Right hindlimb (tissue), 1 donor: ENCODE measurements at places on chromosomes 6 and 20.

DNA sequence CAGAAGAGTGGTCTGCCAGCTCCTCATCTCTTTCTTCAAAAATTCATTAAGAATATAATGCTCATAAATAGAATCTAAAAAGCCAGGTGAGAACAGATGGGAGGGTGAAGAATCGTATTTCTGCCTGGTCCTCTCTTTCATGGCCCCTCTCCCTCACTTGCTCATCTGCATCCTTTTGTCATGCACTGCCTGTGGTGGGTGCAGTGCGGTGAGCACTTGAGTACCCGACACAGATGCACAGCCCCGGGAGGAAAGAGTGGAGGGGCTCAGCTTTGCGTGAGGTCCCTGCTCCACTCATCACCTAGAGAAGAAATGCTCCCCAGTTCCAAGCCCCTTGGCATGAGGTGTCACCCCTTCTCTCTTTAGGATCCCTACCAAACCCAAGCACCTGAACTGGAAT is 58.1 kb upstream of the GLP1R start:
- DNase-seq, result no peak

GRCh38 chr20:34581341-34582184 is 23.0 kb downstream of the MAP1LC3A start:
- no peak for DNase-seq

DNA sequence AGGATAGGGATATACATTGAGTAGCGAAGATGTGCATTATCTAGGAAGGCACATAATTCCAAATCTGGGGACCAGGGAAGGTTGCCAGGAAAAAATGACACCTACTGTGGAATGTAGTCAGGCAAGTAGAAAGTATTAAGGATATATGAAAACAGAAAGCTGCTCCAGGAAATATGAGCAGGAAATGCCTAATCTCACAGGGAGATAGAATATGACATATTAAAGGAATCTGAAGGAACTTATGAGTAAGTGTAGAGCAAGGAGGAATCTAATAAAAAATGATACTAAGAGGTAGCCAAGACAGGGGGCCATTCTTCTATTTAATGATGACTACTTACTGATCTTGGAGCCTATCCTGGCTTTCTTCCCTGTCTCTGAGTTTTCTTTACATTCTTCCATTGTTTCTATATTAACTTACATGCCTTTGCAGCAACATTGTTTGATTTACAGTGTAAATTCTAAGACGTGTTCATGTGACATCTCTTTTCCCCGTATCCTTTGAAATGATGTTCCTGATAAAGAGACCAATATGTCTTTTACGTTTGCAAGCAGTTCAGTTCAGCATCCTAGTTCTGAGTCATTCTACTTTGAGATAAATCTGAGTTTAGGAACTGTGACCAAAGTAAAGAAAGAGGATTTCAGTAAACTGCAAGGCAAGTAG is 58.6 kb downstream of the TINAG start:
- no peak for DNase-seq

- no peak for DNase-seq
These were observed 87.9 kb upstream of the RBM24 start for GRCh38 chr6:17193106-17193775.

GRCh38 chr20:1130847-1131246 is 12.4 kb downstream of the PSMF1 start:
- no peak for DNase-seq

DNA sequence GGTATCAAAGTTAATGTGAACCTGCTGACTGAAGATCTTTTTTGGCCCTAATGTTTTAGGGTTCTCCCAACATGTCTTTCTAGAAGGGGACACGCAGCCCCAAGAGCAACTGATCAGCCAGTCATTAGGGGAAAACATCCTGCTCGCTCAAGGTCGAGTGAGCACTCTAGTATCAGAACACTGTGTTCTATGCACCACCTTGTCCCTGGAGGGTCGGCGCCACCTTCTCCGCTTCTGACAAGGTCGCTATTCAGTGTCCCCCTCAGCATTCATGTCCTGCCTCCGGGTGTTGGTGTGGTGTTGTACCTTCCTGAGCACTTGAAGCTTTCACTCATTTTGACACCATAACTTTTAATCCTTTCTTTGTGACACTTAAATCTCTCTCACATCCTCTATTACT is 331.2 kb upstream of the KCNQ5 start:
- DNase-seq, result no peak

- DNase-seq, result no peak
These were observed 395.9 kb downstream of the PREX1 start for GRCh38 chr20:48431653-48432493.

- DNase-seq, result peak; percentile 88
These were observed at the start of gene NCOA6 for GRCh38 chr20:34825530-34826362. Gene NCOA6, minus strand, starts transcription at chr20:34825651. Its CDS starts 43,296 bp downstream, at chr20:34782355.

GRCh38 chr20:17873410-17874270 is 95.0 kb downstream of the SNX5 start:
- peak; percentile 97 for DNase-seq

GRCh38 chr20:54272901-54273488 is 65.1 kb downstream of the PFDN4 start:
- no peak for DNase-seq

- no peak for DNase-seq
These were observed 52.9 kb downstream of the FAM83B start for GRCh38 chr6:54899442-54899841.

DNA sequence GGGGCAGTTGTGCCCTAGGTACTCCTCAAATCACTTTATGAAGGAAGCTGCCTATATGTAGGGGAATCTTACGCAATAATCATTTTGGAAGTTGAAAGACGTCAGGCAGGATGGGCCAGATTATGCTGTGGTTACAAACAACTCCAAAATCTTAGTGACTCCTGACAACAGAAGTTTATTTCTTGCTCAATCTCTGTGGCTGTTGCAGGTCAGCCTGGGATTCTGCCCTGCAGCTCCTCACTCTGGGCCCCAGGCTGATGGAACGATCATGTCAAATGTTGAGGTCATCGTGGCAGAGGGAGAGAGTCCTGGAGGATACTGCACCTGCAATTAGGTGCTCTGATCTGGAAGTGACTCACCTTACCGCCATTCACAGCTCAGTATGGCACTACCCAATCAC is 88.4 kb downstream of the ZDHHC14 start:
- no peak for DNase-seq

- peak; percentile 79 for DNase-seq
These were observed 64.4 kb downstream of the TULP4 start for GRCh38 chr6:158376631-158377081.

- no peak for DNase-seq
These were observed 8.4 kb downstream of the ADAM33 start for GRCh38 chr20:3673221-3674070.

GRCh38 chr6:150079604-150080003 is 10.7 kb upstream of the ULBP3 start:
- no peak for DNase-seq

DNA sequence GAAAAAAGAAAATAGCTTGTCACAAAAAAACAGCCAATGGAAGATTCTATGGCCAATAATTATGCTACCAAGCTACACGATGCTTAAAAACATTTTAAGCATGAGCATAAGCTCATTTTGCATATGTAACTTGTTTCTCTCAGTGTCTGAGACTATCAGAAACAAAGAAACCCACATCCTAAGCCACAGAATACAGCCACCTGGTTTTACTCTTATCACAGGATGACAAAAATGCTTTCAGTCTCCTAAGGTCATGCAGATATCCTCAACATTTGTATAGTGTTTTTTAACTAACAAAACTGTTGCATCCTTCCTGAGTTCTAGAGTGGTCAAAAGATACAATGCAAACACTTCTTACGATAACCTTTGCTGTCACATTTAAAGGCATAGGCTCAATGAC is 172.1 kb upstream of the RUNX2 start:
- no peak for DNase-seq

DNA sequence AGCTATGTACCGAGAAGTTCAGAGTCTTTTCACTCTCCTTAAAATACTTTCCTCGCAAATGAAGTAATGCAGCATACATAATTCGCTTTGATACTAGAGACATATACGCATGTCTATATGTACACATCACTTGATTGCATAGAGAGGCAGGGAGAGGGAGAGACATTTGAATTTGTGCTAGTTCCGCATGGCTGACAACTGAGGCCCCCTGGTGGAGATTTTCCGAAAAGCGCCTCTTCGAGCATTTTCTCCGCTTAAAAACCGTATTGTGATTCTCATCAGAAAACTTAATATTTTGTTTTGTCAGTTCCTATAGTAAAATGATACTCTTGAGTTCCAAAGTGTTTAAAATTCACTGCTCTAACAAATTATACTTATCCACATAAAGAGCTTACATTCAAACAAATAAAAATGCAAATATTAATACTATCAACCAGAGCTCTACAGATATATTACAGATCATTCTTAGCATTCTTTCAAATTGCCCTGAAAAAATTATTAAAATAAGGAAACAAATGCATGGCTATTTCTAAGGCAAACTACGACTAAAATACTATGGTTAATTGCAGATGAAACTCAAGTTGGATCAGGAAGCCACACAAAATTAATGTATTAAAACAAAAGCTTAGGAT is 637 bp downstream of the MYLK4 start:
- DNase-seq, result peak; percentile 78

GRCh38 chr6:39228992-39229767 is at the start of gene KCNK5:
Gene KCNK5, minus strand, starts transcription at chr6:39229475. Its CDS starts 364 bp downstream, at chr6:39229111.
- DNase-seq, result peak; percentile 80

GRCh38 chr6:115442323-115442722 is 618.4 kb downstream of the FRK start:
- DNase-seq, result no peak

- DNase-seq, result no peak
These were observed 80.2 kb upstream of the SLC2A12 start for GRCh38 chr6:134132494-134133141.

DNA sequence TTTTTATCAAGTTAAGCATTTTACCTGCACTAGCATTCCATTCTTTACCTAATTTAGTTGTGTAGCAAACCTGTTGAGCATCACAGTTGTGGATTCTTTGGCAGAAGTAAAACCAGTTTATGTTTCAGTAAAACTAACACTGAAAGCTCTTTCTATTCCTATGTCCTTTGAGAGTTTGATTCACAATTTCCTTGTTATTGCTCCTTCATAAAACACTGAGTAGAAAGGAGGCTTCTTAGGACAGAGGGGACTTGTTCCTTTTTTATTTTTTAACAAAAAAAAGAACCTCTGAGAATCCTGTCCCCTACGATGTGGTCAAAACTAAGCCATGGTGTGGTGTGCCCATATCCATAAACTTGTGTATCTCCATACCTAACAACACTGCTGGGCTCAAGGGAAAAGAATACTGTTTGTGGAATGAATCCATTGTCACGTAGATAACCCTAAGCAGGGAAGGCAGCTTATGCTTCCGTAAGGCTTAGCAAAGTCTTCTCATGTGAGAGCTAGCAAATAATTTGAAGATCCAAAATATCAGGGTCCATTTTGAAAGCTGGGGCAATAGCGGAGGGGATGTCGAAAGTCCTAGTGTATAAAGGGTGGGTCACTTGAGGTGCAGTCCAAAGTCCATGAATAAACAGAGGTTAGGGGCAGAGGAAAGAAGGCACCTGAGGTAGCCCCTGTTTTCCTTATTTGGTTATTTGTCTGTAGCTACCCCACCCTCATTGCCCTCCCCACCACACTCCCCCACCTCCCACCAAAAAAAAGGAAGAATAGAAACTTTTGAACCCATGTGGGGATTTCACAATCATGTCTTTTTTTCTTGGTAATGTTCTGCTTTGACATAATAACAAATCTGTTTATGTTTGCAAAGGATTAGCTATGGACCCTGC is 71.0 kb downstream of the PLAGL1 start:
- DNase-seq, result no peak

- DNase-seq, result no peak
These were observed 631.1 kb downstream of the KIF16B start for GRCh38 chr20:15942130-15942529.

- no peak for DNase-seq
These were observed 77.1 kb upstream of the MAN1A1 start for GRCh38 chr6:119426619-119427018.

- no peak for DNase-seq
These were observed 184.7 kb upstream of the PRSS16 start for GRCh38 chr6:27062755-27063154.

DNA sequence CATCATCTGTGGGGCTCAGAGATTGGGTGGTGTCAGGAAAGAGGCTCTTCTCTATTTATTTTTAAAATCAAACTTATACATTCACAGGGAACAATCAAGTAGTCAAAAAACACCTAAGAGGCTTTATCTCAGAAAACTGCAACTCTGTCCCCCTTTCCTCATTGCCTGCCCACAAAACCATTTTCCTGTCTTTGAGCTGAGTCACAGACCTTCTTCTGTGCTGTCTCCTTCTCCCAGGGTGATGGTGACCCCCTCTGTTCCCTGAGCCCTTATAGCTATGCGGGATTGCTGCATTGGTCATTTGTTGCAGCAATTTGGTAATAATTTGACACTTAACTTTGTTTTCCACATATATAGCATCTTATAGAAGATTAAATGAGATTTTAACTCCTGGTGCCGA is 195.2 kb upstream of the PROKR2 start:
- no peak for DNase-seq

DNA sequence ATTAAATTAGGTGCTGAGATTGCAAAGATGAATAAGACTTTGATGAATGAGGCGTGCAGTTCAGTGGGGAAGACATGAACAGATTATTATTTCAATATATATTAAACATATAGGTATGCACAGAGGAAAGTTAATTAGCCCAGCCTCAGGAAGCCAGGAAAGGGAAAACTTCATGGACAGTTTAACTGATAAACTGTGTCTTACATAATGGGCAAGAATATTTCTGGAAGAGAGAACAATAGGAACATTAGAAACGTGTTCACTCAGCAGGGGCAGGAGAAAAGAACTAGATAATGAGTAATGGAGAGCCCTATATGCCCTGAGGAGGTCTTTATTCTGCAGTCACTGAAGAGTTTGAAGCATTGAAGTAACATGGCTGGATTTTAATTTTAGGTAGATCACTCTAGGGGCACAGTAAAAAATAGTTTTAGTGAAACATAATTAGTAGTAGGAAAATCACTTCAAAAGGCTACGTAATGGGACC is 23.6 kb downstream of the CEP57L1 start:
- no peak for DNase-seq

GRCh38 chr6:80922916-80923455 is 816.5 kb downstream of the BCKDHB start:
- DNase-seq, result no peak

DNA sequence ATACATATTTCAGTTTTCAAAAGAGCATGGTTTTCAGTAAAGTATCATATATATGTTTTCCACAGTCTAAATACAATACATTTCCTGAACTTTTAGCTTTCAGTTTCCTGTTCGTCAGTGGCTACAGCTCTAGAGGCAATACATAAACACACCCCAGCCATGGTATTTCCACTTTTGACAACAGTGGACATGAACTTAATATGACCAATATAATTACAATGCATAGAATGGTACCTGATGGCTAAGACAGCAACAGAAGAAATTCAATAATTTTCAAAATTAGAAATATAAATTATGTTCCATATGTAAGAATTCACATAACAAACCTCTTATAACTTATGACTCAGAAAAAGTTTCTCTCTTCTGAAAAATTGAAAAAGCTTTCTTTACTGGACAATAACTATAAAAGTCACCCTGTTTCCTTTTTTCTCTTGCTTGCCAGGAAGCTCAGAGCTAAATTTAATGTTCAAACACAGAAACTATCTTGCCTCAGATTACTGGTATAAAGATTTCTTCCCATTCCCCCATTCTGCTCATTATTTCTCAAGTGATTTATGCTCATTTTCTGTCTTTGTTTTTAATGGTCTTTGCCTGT is 19.2 kb downstream of the FKBP5 start:
- no peak for DNase-seq

- DNase-seq, result no peak
These were observed 1.1 kb upstream of the STX7 start for GRCh38 chr6:132513831-132514545.

GRCh38 chr20:17651129-17651759 is 30.8 kb downstream of the RRBP1 start:
- DNase-seq, result no peak
